ENCODE measurements at places on chromosomes 16 and 17.

DNA sequence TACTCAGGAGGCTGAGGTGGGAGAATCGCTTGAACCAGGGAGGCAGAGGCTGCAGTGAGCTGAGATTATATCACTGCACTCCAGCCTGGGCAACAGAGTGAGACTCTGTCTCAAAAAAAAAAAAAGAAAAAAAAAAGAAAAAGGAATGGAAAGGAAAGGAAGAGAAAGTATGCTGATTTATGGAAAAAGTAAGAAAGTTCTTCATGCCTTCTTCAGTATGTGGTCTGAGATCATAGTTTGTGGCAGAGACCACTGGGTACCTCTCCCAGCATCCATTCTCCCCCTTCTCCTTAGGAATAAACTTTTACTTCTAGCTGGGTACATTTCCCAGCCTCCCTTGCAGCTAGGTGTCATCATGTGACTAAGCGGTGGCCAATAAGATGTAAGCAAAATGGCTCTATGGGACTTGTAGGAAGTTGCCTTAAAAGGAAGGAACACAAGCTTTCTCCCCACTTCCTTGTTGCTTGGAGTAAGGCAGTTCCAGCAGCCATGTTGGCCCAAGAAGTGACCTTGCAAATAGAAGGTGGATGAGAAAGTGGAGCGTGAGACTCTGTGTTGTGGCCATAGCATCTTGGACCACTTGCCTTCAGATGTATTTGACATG lies 26.1 kb upstream of the XPO6 start:
- DNase-seq = no peak

DNA sequence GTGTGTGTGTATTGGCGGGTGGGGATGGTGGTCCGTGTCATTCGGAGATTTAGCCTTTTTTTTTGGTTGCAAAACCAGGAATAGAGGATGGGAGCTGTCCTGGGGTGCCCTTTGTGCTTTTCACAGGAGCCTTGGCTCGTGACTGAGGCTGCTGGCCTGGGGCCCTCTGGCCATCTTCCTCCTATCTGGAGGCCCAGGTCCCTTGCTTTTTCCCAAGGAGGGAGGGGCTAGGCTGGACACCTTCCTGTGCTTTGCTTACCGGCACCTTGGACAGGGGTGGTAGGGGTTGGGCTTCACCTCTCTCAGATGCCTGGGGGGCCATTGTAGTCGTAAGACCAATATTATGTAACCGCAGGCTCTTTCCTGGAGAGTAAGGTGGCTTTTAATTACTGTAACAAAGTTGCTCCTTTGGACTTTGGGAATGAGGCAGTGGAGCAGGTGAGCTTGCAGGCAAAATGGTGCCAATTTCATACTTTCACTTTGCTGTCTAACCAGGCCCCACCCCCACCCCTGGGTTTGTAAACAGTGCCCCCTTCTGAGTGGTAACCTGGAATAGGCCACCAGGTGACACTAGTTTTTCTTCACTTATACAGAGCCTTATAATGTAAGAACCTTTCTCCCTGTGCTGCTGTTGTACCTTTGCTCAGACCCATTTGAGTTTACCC lies 1.2 kb downstream of the DYNLL2 start:
- peak; percentile 63 for DNase-seq

- no peak for DNase-seq
Measured at GRCh38 chr17:66777689-66778225, 57.2 kb upstream of the CACNG5 start.

DNA sequence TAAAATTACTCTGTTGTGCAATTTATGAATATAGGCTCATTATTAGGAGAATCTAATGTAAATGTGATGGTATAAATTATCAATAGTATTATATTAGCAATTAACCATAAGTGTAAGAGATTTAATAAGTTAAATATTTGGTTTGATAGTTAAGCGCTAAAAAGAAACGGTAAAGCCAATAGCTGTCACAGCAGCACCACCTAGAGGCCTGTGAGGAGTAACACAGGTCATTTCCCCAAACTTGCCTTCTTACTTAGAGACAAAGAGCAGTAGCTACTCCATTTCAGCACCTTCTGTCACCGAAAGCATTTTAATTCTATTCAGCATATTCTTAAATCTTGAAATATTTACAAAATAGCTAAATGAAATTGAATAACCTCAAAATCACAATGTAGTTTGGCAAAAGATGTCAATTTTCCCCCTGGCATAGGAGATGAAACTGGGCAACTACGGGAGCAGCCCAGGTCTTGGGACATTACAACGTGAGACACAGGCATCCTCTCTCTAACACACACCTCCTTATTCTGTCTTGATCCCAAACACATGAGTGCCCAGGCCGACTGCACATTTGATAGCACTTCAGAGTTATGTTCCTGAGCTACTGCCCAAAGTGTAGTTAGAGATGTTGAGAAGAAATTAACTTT lies 14.3 kb upstream of the DYNLRB2 start:
- peak; percentile 53 for DNase-seq

- no peak for DNase-seq
Measured at GRCh38 chr17:38361694-38362465, 10.2 kb downstream of the SOCS7 start.

- DNase-seq = no peak
Measured at GRCh38 chr16:47064775-47065174, 79.0 kb downstream of the NETO2 start.

DNA sequence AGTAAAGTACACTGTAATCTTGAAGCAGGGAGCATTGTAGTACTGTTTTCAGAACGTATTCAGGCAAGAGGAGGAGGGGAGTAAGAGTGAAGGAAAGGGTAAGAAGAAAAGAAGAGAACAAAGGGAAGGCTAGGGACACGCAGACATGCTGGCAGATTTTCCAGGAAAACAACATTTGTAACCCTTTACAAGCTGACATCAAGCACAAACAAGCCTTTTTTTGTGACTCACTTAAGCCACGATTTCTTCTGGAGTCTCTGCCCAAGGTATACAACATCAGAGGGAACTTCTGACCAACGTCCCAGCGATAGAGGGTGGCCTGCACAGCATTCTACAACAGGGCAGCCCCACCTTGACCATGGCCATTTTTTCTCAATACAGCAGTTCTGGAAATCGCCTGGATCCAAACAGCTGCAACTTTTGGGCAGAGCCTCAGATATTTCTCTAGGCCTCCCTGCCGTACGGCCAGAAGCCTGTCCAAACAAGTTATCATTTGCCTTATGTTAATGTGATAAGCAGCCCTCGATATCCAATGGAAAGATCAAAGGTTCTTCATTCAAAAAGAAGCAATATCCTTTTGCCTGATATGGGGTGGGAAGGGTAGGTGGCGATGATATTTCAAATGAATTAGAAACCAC lies 247.3 kb downstream of the ZFHX3 start:
- no peak for DNase-seq

GRCh38 chr17:62870552-62870971 lies 62.4 kb upstream of the MARCHF10 start:
- no peak for DNase-seq
